Hindlimb muscle (tissue), 1 donor: ENCODE measurements at places on chromosomes 12 and 14.
A peak's percentile ranks its signal among the peaks of the same experiment; 100 is the strongest.

GRCh38 chr14:51228890-51229289 is 11.2 kb upstream of the TMX1 start:
- no peak for DNase-seq

DNA sequence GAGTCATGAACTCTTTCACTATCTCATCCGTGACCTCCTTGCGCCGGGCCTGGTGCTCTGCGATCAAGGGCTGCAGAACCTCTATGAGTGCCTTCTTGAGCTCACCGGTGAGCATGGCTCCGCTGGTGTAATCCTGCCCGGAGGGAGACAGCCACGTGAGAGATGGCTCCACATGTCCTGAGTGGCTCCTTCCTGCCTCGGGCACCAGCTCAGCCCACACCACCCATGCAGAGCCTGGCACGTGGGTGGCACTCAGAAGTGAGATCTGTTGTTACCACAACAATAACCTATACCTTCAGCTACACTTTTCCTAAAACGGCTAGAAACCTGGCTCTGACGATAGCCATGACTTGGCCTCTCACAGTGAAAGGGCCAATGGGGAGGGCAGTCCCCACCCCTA is 11.8 kb downstream of the SLC25A47 start:
- DNase-seq, result no peak

DNA sequence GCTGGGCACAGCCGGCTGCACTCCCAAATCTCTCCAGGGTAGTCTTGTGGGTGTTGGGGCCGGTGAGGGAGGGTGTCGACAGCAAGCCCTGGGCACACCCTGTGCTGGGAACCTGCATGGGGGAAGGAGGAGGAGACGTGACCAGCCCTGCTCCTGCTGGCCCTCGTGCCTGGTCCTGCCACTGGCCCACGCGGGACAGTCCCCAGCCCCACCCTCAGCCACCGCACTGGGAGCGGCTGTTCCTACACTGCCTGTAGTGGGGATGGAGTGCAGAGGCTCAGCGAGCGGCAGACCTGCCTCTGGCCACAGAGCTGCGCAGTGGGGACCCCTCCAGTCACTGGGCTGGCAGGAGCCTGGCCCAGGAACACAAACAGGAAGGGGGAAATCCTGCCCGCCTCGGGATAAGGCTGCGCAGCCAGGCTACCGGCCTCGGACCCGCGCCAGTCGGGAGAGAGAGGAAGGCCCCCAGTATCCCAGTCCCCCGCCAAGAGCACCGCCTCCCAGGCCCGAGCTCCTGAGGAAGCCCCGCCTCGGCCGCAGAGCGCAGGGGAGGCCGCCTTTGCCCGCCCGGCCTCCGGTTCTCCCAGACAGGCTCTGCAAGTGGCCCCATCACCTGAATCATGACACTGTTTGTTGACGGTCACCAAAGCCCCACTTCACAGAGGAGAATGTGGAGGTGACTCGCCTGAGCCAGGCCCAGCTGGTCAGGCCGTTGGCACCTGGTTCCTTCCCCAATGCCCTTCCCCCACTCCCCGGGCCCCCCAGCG is 10.6 kb downstream of the AHNAK2 start:
- DNase-seq, result no peak

DNA sequence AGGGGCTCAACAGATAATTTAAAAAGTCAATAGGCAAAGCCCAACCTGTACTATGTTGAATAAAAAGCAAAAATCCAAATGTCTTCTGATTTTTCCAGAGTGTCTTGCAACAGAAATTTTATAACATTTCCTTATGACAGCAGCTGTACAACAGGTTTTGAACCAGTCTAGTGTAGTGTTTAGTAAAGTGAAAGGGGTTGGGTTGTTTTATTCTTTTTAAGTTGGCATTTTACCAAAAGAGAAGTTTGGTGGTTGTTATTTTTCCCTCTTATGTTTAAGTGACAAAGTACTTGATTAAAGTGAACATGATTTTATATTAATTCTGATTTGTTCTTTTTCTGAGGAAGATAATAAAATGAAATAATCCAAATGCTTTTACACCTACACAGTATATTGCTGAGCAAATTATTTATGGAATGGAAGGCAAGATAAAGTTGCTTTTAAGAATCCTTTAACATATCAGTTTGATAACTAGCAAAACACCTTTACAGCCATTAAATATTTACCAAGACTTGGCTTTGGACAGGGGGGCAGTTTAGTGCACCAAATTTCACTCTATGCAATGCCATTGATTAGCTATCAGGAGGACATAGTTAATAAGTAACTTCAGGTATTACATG is 128.9 kb downstream of the FOXA1 start:
- no peak for DNase-seq

GRCh38 chr14:61501714-61502458 is 180.5 kb downstream of the PRKCH start:
- DNase-seq, result no peak

DNA sequence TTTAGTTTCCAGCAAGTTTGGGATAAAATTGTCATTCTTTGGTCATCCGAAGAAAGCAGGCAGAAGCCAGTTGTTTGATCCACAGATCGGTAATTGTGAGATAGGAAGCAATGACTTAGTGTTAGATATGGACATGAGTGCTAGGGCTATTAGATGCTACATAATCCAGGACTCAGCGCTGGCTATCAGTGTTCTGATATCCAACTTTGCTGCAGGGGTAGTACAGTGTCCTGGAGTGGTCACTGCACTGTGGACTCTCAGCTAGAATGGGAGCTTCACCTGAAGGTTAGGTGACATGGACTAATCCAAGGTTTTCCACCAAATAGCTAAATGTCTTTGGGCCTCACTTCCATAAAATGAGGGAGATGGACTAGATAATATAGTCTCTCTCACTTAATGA is 39.9 kb downstream of the STK38L start:
- DNase-seq, result no peak

GRCh38 chr12:124633365-124634362 is 66.3 kb upstream of the NCOR2 start:
- DNase-seq, result no peak

DNA sequence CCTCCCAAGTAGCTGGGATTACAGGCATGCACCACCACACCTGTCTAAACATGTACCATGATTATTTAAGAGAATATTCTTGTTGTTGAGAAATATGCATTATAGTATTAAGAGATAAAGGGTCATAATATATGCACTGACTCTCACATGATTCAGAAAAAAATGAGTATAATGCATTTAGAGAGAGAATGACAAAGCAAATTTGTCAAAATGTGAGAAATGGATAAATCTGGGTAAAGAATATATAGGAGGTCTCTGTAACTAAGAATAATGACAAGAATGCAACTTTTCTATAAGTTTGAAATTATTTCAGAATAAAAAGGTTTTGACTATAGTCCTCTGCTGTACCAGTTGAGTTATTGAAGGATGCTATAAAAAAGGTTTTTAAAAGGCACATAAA is 28.1 kb upstream of the ZNF740 start:
- DNase-seq, result no peak

DNA sequence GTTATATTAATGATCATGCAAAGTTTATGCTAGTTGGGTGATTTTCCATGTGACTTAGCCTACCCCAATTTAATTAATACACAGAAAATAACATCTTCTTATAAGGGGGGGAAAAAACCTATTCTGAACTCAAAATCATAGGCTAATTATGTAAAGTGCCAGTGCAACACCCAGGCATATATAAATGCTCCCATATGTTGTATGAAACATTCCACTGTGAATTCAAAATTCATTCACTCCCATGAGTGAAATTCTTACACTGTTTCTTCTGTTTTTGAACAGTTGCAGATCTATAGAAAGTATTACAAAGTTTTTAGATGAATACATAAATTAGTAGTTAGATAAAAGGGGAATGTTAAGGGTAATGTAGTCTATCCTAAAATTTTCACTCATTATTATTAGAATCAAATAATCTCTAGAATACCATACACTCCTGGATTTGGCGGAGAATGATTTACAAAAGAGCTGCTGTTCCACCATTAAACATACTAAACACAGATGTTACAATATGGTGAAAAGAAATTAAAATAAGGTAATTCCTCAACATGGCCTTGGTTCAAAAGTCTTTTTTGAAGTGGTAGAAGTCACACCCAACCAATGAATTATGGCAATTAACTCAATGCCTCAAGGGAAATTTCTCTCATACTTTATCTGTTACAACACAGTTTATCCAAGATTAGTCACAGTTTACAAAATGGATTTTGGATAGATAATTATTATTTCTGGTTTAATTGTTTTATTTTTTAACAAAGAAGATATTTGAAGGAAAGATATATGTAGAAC is 454.1 kb upstream of the FLRT2 start:
- DNase-seq, result no peak

DNA sequence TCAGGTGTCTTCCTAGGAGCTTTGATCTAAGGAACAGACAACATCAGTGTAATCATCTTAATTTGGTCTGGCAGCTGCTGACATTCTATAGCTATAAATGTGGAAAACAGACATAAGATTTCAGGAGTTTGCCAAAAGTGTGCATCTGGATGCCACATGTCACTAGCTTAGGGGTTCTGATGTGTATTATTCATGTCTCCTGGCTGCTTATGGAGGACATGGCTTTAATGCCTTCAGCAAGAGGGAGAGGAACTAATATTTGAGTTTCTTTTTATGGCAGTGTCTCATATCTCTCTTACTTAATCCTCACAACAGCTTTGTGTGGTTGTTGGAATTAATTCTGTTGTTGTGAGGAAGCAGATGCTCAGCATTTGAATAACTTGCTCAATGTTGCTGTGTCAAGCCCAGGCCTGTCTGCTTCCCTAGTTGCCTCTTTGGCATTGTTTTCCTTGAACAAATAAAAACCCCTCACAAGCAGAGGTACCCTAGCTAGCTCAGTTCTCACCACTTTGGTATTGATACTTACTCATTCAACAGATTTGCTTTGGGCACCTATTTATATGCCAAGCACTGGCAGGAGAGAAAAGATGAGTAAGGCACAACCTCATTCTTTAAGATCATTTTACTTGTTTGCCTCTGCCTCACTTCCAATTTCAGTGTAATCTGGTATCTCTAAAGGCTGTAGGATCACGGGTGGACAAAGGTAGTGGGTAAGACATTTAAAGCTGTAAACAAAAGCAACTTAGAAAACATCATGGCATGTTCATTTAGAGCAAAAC is 39.8 kb upstream of the EID3 start:
- peak; percentile 4 for DNase-seq
